ENCODE measurements at places on chromosomes 5 and 9.

DNA sequence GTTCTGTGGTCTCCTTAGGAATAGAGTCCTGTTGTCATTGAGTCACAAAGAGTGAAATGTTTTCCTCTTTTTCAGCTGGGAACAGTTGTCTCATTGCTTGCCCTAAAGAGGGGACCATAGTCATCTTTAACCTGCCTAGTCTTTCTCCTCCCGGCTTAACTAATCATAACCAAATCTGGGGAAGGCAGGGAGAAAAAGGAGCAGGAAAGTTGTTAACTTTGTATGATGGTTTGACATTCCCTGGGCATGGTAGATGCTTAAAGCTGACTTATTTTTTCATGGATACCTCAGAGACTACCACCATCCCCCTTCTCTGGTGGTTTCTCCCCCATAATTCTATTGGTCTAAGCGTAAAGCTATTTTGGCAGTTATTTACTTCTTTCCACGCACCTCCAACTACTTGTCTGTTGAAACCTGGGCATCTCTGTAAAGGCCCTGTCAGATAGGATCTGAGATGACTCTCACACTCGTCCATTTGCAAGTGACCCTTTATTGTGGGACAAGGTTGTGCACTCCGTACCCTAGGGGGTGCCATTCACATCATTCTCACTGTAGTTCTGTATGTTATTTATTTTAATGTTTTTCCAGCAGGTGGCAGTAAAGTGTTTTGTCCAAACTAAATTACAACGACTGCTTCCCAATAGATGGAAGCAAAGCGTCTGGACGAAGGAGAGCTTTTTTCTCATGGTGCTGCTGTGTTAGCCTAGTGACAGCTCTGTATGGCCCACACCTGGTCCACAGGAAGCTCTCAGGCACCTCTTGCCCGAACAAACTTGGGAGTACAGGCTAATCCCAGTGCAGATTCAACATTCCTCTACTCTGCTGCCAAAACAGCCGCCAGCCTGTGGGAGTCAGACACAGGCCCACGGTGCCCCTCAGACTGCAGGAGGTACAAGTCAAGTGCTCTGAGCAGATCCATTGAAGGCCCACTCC is 3.0 kb upstream of the FAM13B start:
- DNase-seq: peak; percentile 80

- DNase-seq: no peak
Measured at GRCh38 chr5:6914347-6914746, 201.1 kb downstream of the TENT4A start.

GRCh38 chr5:75617736-75618352 is 6.6 kb downstream of the ANKDD1B start:
- no peak for DNase-seq

DNA sequence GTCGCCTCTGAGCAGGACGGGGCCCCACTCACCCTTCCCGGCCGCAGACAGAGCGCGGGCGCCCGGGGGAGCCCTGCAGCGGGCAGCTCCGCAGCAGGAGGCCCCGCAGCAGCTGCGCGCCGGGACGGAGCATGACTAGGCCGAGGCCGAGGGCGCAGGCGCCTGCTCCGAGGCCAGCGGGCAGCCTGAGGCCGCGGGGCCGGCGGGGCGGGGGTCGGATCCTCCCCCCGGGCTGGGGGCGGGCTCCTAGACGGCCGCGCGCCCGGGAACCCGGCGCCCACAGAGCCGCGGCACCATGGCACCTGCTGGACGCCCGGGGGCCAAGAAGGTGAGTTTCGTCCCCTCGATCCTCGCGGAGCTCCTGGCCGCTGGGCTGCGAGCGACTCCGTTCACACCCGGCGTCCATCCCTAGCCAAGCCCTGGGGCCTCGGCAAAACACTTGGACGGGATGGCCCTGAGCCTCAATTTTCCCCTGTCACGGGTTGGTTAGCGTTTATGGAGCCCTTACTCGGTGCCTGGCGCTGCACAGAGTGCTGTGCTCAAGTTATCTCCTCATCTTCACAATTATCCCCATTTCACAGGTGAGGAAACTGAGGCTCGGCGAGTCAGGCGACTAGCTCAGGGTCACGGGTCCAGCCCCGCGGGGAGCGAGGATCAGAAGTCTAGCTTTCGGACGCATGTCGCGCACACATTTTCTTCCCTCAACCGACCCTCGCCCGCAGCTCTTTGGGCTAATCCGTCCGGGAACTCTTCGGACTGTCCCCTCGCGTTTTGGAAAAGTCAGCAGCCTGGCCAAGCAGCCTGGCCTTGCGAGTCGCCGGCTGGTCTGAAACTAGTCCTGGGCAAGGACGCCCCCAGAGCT is at the start of the genes BHMT2 and DMGDH:
BHMT2 (plus strand) TSS at position 280 of the 862 bp plus-strand sequence; CDS start at position 296, 16 bp downstream.
DMGDH (minus strand) TSS at position 187 of the 862 bp plus-strand sequence; CDS start at position 133, 54 bp downstream.
- no peak for DNase-seq

DNA sequence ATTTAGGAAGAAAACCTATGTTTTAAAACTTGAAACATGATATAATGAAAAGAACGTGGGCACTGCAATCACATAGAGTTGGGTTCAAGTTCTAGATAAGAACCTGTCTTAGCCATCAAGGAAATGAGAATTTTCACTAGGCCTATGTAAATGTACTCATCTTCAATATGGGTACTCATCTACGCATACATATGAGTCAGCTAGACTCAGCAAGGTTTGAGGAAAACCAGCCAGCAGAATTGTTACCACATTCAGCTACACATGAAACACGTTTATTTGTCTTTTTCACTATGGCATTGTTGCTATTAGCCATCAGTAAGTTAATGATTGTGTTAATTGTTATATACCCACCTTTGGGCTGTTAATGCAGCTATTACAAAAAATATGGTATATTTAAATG is 146.3 kb downstream of the CHSY3 start:
- DNase-seq: no peak

GRCh38 chr9:128863647-128864046 is 18.1 kb downstream of the KYAT1 start:
- DNase-seq: peak; percentile 73

GRCh38 chr5:135425641-135426040 is 21.5 kb downstream of the DCANP1 start:
- no peak for DNase-seq

- no peak for DNase-seq
Measured at GRCh38 chr9:71741926-71742648, 26.2 kb downstream of the CEMIP2 start.

DNA sequence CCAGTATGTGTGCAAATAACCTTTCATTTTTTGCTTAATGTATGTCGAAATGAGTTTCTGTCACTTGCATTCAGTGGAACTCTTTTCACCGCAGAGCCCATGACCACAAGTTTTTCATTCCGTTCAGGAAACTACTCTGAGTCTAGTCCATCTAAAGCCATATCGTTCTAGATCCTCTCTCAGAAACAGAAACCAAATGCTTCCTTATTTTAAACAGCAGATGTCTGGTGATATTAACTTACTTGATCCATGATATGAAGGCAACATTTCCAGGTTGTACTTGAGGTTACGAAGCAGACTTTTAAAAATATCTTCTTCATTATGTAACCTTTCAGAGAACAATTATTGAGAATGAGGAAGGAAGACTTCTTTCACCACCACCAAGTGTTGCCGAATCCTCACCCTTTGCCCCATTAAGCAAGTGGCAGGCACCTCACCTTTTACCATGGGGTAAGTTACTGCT is 72.4 kb upstream of the GNAQ start:
- DNase-seq: peak; percentile 78

- no peak for DNase-seq
Measured at GRCh38 chr5:176616511-176616910, 6.6 kb upstream of the GPRIN1 start.

DNA sequence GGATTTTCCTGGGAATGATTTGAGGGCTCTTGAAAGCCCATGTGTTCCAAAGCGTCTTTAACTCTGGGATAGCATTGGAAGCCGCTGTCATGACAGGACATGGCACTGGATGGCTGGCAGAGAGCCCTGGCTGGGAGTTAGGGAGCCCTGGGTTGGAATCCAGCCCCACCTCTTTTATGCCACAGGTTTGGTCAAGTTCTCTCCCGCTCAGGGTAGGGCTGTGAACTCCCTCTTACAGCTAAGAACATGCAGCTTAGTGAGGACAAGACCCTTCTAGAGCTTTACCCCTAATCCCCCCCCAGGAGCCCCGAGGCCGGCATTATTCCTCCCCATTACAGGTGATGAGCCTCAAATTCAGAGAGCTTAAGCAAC is 37.2 kb downstream of the OLFML2A start:
- DNase-seq: no peak

GRCh38 chr5:108303086-108303485 is 78.8 kb downstream of the FBXL17 start:
- DNase-seq: peak; percentile 7

DNA sequence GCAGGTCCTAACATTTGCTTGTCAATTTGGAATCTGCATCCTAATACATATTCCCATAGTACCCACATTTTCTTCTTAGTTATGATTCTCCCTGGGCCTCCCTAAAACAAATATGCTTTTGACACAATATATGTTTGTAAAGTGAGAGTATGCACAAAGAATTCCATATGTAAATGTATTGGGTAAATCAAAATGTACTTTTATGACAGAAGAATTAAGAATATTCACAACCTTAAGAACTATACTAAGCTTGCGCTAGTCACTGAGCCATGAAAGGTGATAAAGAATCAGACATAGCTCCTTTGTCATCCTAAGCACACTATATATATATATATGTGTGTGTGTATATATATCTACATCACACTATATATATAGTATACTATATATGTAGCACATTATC is 438.5 kb downstream of the ACTL7B start:
- DNase-seq: no peak

DNA sequence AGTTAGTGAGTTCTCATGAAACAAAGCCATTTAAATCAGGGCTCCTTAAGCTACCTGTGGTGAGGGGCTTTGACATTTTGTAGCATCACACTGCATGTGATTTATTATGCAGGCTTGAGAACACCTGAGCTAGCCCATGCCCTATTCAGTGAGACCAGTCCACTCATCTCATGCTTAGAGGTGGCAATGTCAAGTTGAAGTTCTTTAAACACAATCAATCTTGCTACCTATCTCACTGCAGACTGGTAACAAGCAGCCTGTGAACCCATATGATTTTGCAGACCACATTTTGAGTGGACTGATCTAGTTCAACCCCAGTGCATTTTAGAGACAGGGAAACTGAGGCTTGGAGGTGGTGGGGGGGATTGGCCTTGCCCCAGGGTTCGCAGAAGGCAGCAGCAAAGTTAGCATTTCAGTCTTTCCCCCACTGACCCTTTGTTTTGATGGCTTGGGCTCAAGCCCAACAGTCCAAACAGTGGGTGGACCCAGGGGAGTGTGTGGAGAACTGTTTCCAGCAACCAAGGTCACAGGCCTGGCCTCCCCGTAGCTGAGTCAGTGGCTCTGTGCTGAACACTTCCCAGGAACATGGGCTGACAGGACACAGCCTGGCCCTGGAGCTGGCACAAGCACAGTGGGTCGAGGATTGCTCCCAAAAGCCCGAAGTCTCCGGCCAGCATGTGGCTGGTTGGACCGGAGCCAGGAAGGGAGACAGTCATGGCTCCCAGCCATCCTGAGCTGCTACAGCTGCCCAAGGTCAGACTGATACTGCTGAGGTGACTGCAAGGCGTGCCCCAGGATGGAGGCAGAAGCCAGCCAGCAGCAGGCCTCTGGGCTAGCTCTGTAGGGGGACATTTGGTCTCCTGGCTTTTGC is 95.3 kb downstream of the RGS3 start:
- no peak for DNase-seq

- no peak for DNase-seq
Measured at GRCh38 chr9:122403381-122404000, 32.7 kb downstream of the PTGS1 start.

DNA sequence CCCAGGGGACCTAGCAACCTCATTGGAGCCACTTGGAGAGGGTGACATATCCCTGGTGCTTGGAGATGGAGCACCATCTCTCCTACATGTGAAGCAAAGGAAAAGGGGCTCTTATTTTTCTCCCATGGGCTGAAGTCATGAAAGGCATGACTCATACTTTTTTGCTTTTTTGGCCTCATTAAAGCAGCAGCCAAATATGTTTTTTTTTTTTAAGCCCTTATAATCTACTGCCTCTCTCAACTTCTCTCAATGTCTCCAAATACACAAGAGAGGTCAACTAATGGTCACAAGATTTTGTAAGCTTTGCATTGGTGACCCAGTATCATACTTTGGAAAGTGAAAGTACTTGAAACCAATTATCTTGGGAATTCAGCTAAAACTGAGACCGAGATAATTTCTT is 1.6 kb upstream of the CFAP90 start:
- no peak for DNase-seq

DNA sequence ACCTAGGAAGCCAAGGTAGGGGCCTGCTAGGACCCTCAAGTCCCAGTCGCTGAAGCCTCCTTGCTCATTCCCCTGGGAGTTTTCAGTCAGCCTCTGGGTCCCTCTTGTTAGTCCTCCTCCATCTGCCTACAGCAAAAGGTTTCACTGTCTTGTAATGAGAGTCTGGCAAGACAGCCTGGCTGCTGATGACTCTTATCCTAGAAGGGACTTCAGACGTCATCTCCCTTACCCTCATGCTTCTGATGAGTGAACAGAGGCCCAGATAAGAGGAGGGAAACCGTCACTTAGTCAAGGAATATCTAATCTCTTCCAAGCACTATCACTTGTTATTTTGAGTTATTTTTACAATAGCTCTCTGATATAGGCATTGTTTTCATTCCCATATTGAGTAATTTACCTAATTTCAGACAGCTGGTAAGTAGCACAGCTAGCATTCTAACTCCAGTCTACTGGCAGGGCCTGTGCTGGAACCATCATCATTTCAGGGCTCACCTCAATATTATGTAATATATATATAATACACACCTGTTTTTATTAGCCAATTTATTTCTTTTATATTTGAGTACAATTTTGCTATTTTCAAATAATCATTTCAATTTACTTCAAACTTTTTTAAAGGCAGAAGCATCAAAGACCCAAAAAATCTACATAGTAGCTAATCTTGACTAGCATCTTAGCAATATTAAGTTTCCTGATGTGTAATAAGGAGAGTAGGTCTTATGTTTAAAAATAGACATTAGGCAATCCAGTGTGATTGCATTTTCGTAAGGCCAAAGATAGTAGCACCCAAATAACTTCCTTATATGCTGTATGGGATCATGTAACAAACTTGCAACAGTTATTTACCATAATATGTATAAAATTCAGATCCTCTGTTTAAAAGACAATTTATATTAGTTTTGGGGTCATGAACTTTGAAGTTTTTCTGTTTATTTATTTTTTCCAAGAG is 7.9 kb downstream of the CMYA5 start:
- peak; percentile 74 for DNase-seq

DNA sequence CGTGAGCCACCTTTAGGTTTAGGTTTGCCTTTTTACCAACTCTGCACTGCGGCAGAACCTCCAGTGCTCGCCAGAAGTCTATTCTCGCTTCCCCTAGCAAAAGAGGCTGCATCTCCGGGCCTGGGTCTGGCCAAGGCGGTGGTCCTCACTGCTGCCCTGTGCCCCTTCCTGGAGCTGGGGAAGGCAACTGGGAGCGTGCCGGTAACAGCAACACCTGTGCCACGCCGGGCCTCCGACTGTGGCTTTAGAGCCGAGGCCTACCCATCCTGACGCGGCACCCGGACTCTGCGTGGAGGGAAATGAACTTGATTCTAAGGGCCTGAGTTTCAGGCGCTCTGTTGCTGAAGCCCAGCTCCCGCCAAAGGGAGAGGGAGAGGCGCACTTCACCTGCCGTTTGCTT is 82.4 kb upstream of the SPATA31C2 start:
- DNase-seq: no peak

- DNase-seq: no peak
Measured at GRCh38 chr9:76353280-76353679, 40.9 kb downstream of the RFK start.

GRCh38 chr5:178429156-178429468 is 161.1 kb downstream of the COL23A1 start:
- no peak for DNase-seq
